NB4 (cell line): ENCODE measurements at places on chromosomes 3 and 15.

- DNase-seq: peak; percentile 67
Measured at GRCh38 chr15:76147906-76148570, 88.3 kb downstream of the TMEM266 start.

DNA sequence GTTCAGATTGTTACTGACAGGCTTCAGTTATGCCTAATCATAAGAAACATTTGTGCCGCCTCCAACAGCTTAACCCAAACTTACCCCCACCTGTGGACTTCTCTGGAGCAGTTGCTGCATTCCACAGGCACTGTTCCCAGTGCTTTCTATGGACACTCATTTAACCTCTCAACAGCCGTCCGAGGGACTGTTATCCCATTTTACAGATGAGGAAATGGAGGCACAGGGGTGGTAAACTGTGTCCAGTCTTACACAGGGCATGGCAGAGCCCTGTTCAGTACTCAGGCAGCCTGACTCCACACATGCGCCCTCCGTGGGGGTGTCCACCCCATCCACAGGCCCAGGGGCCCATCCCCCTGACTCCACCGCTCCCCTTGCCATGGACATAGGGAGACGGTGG is 14.3 kb upstream of the TGM5 start:
- no peak for DNase-seq

DNA sequence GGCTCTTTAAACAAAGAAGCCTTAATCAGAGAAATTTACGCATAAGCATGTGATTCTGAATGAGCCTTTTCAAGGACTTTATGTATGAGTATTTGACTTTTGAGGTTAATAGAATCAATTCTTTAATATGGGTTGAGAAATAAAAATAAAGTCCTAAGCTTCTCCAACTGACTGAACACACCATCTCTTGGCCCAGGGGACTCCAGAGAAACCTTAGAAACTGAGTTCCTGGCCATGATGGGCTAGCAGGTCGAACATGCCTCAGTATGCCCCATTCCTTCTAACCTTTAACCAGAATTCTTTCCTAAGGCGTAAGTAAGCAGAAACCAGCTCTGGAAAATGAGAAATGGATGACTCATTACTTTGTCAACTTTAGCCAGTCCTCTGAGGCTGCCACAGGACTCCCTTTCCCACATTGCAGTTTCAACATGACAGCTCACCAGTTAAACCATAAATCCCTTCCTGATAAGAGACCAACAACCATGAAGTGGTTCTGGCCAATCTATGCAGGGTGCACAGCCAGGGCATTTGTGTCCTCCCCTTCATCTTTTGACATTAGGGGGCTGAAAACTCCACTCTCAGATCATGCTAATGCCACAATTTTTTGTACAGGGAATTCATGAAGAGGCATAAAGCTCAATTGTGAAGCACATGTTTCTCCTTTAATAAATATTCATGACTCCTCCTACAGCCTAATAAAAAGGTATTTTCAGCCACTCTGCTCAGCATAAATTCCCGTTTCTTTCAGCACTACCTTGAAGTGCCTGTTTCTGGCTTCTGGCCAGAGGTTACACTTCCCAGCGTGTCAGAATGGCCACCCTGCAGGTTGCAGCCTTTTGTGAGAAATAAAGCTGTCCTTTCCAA is 33.3 kb downstream of the TM4SF18 start:
- peak; percentile 92 for DNase-seq

DNA sequence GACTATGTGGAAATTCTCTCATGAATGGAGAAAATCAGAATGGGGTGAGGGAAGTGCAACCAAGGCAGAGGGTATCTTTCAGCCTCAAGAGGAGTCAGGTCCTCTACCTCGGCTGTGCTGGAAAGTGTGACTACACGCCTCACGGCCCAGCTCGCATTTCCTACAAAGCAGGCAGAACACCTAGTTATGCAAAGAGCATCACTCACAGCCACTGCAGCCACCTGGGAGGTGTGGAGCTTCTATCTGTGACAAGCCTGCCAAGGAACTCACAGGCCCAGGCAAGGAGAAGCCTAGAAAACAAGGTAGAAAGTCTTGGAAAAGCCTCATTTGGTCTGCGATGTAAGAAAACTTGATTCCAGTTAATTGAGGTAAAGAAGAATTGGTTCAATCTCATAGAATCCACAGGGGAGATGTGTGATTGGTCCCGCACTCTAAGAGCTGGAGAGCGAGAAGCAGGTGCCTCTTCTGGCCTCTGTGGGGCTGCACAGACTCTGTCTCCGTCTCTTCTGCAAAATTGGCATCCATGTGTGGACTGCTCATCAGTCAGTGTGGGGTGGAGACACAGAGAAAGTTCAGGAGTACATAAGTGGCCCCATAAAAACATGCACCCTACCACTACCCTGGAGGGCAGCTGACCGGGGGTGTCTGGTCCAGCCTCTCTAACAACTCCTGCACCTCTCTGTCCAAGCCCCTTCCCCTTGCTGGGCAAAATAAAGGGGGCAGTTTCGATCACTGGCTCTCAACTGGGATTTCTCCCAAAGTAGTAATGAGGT is 76.8 kb downstream of the TAMM41 start:
- no peak for DNase-seq

- DNase-seq: no peak
Measured at GRCh38 chr15:59791755-59792154, 102.6 kb upstream of the BNIP2 start.

- DNase-seq: no peak
Measured at GRCh38 chr3:194705761-194706160, 20.1 kb downstream of the FAM43A start.

- DNase-seq: no peak
Measured at GRCh38 chr3:99716463-99716995, 78.1 kb downstream of the COL8A1 start.

GRCh38 chr3:45181496-45181895 is 35.3 kb upstream of the CDCP1 start:
- no peak for DNase-seq

GRCh38 chr3:183261151-183261724 is 8.2 kb downstream of the B3GNT5 start:
- DNase-seq: no peak
